DMS79 (cell line): ENCODE measurements at places on chromosomes 11 and 22.

DNA sequence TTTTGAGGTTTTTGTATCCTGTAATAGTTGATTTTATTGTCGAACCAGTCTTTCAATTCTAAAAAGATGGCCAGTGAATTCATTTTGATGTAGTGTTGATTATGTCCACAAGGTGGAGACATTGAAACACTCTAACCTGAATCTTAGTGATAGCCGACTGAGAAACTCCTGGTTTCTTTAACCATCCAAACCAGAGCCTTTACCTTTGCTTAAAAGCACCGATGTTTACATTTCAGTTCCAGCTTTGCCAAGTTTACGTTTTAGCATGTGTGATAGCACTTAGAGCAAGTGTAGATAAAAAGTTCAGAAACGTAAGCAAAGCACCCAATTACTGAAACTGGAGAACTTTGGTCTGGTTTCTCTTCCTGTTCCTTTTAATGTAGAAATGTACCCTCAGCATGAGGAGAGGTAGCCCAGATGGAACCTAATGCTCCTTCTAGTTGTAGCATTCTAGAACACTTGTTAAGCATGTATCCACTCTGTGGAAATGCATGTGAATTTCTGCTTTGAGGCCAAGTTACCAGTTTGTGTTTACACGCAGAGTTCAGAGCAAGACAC, 208.6 kb downstream of the DBX1 start:
- peak; percentile 64 for DNase-seq

GRCh38 chr11:130144861-130145281, 14.7 kb upstream of the ST14 start:
- peak; percentile 23 for DNase-seq

- DNase-seq, result no peak
Observed at GRCh38 chr22:42686756-42687491, 33.7 kb downstream of the A4GALT start.

GRCh38 chr11:122192634-122193255, 76.7 kb upstream of the BLID start:
- DNase-seq, result no peak

DNA sequence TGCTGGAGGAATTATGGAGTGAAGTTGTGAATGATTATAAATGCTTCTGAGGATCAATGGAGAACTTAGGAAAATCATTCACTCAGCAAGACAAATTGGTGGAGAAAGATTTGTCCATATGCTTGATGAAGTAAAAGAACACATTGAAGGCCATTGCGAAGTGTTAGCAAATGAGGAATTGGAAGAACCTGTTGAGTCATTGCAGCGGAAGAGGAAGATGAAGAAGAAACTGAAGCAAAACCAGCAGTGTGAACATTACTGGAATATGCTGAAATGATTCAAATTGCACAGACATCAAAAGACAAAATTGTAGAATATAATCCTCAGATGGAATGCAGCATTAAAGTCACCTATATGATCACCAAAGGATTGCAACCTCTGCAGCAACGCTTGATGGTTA, 168.1 kb downstream of the ADAMTS15 start:
- no peak for DNase-seq

GRCh38 chr22:23137905-23138561, 3.8 kb downstream of the RSPH14 start:
- no peak for DNase-seq

GRCh38 chr11:119258180-119258579, 52.0 kb downstream of the CBL start:
- no peak for DNase-seq

GRCh38 chr22:24995649-24996180, 43.2 kb downstream of the KIAA1671 start:
- DNase-seq, result no peak

- DNase-seq, result no peak
Observed at GRCh38 chr11:2834503-2835273, 50.9 kb downstream of the CDKN1C start.

GRCh38 chr11:91792779-91793262, 431.8 kb upstream of the FAT3 start:
- no peak for DNase-seq

- DNase-seq, result no peak
Observed at GRCh38 chr11:79438631-79439409, 2.0 kb downstream of the TENM4 start.

GRCh38 chr11:105000797-105001196, 22.2 kb downstream of the CASP5 start:
- no peak for DNase-seq

GRCh38 chr11:116716621-116717020, 56.2 kb downstream of the BUD13 start:
- no peak for DNase-seq

GRCh38 chr11:19642185-19643158, 70.2 kb upstream of the NAV2 start:
- DNase-seq, result no peak

DNA sequence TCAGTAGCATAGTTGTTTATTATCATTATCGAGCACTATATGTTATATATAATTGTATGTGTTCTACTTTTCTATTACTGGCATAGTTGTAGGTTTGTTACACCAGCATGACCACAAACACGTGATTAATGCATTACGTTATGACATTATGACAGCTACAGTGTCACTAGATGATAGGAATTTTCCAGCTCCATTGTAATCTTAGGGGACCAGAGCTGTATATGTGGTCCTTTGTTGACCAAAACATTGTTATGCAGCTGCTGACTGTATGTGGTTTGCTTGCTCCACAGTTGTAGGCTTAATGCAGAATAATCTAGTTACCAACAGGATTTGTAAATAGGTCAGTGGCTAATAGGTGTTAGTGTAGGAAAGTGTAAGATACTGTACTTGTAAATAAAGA, 66.1 kb downstream of the HSD17B12 start:
- no peak for DNase-seq

DNA sequence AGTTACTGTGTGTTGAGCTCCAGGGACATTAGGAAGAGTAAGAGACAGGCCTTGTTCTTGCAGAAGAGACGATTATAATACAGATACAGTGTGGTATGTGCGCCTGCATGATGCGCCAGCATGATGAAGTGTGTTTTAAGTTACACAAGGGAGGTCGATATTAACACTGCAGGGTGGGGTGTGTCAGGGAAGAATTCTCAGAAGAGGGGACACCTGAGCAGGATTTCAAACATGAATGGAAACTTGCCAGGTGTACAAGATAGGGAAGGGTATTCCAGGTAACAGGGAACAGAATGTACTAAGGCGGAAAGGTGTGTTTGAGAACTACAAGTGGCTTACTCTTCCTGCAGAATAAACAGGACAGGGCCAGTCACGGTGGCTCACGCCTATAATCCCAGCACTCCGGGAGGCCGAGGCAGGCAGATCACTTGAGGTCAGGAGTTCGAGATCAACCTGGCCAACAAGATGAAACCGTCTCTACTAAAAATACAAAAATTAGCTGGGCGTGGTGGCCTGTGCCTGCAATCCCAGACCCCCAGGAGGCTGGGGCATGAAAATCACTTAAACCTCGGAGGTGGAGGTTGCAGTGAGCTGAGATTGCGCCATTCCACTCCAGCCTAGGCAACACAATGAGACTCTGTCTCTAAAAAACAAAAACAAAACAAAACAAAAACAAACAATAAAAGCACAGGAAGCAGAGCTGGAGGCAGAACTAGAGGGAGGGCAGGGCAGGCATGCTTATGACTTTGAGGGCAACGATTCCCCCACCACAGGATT, 59.0 kb downstream of the SYN3 start:
- no peak for DNase-seq

- DNase-seq, result no peak
Observed at GRCh38 chr11:65834202-65834601, 439 bp downstream of the SNX32 start.

GRCh38 chr11:102946237-102946636, 9.3 kb downstream of the MMP13 start:
- DNase-seq, result no peak

- DNase-seq, result peak; percentile 97
Observed at GRCh38 chr11:60906132-60906972, at the start of gene PRPF19. Gene PRPF19 (minus strand): TSS chr11:60906585. CDS start chr11:60906382, 203 bp downstream.

GRCh38 chr22:43792905-43793304, 19.2 kb downstream of the EFCAB6 start:
- DNase-seq, result no peak

DNA sequence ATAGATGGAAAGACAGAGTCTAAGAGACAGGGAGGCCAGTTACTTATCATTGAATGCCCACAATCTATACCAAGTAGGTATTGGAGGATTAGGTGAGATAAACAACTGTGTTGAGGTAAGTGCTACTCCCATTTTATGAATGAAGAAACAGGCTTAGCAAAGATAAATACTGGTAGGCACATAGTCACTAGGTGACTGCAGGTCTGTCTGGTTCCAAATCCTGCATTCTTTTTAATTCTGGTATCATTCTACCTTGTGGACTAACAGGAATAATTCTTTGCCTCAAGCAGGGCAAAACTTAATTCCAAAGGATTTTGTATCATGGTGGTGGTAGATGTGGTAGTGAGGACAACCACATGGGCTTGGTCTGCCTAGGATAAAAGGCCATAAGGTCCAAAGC, 28.4 kb downstream of the RNF169 start:
- no peak for DNase-seq

DNA sequence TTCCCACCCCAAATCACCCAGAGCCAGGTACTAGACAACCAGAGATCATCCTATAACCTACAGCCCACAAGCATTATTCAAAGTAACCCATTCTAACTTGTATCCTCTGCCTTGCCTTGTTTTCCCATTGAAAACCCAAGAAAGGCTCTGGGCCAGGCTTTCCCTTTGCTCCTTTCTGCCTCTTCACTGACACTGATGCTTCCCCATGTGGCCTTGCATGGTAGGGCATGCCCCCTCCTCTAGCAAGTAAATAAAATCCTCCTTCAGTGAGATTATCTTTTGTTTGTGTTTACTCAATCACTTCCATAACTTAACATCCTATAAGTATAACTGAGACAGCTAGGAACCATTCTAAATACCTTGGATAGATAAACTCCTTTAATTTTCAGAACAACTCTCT, 65.6 kb upstream of the FAR1 start:
- no peak for DNase-seq

GRCh38 chr11:61864814-61865775, 26.2 kb downstream of the FADS3 start:
- no peak for DNase-seq

GRCh38 chr11:130300567-130300966, 14.2 kb downstream of the ZBTB44 start:
- no peak for DNase-seq

GRCh38 chr11:44127130-44127529, 31.7 kb downstream of the EXT2 start:
- no peak for DNase-seq

- peak; percentile 57 for DNase-seq
Observed at GRCh38 chr22:36470162-36470993, 11.1 kb downstream of the TXN2 start.

DNA sequence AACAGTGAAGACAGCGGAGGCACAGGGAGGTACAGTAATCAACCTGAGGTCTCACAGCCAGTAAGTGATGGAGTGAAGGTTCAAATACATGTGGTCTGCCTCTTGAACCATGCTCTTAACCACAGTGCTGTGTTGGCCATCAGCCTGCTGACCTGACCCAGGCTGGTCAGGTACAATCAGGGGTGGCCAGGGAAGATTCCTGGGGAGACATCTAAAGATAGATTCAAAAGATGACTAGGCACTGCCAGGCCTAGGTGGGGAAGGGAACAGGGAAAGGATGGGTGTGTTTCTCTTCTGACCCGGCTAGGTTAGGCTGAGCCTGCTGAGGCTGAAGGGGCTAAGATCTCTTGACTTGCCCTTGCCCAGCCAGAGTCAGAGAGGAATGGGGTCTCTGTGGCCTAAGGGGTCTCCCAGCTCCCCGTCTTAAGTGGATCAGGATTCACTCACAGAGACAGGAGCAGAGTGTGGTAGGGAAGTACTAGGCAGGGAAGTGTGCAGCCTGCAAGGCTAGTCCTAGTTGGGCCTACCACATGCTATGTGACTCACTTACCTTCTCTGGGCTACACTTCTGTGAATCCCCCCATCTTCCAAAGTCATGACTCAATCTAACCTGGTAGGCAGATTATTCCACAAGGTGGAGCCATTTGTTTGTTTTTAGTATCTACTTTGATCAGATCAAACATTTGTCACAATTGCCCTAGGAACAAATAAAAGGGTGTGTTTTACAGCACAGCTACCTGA, 10.4 kb upstream of the SREBF2 start:
- DNase-seq, result no peak

DNA sequence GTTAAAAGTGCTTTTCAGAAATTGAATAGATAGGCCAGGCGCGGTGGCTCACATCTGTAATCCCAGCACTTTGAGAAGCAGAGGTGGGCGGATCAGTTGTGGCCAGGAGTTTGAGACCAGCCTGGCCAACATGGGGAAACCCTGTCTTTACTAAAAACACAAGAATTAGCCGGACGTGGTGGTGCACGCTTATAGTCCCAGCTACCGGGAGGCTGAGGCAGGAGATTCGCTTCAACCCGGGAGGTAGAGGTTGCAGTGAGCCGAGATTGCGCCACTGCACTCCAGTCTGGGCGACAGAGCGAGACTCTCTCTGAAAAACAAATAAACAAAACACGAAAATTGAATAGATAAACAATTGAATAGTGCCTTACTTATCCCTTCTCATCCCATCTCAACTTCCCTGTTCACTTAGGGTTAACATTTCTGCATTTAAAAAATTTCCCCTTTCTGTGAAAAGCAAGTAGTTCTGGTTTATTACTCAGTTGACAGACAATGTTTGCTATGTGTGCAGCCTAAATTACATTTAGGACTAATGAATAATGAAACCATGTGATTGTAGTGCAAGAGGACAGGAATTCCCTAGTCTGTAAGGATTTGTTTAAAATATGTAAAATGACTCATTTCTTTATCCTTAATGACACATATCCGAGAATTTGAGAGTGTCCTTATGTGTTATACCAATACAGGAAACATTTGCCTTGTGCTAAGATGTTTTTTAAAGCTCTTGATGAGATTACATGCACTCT, 6.0 kb downstream of the RNF169 start:
- DNase-seq, result no peak

GRCh38 chr11:24932110-24933000, 435.5 kb downstream of the LUZP2 start:
- DNase-seq, result peak; percentile 97

DNA sequence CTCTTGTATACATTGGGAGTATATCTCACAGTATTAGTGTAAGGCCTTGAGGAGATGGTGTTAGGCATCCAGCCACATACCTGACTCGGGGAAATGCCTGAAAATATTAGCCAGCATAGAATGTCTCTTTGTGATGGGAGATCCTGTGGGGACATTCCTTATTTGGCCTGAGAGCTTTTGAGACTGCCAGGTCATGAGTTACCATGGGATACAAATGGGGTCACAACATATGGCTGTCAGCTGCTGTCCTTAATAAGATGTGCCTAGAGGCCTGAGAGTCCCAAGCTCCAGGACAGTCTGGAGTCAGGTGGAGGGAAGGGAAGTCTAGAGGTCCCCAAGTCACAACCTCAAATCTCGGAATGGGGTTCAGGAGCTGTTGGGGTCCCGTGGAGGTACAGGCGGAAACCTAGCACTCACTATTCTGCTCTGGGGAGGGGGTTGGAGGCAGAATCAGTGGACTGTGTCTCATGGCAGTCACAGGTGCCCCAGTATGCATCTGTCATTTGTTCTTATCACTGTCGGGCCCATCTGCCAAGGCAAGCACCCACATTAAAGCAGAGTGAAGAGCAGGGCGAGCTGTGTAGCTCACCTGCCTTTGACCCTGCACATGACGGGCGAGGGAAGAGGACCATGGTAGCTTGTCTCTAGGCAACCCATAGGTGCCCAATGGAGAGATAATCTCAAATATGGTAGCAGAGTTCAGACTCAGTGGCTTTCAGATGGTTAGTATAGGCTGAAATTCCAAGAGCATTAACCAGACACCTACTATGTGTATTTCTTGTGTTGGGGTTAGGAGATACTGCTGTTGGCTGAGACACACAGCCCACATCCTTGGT, 29.9 kb downstream of the KCNQ1OT1 start:
- DNase-seq, result no peak
